ENCODE measurements at places on chromosomes 6 and 20. TPM values are rescaled to one million over a fixed set of nuclear protein-coding genes. Genes with fewer than 3 reads are reported as not detected.

Gene NMBR
- not detected for total RNA-seq

Gene ZNF311
- total RNA-seq = not detected

Gene LAMP5
- not detected for total RNA-seq

Gene DEFB124
- not detected for total RNA-seq

Gene OR2B6
- not detected for total RNA-seq

Gene PLAGL1
- total RNA-seq = 0.05 TPM

Gene CHMP4B
- total RNA-seq = 34.3 TPM

Gene IL17A
- total RNA-seq = not detected

Gene DNMT3B
- total RNA-seq = 2.3 TPM

Gene ZNF292
- total RNA-seq = 10.1 TPM

Gene TRAPPC3L
- not detected for total RNA-seq

Gene OXT
- total RNA-seq = not detected

Gene REM1
- not detected for total RNA-seq

Gene CARMIL1
- 45.5 TPM for total RNA-seq

Gene C4B
- 2.2 TPM for total RNA-seq

Gene LY6G6F
- not detected for total RNA-seq

Gene FAM162B
- not detected for total RNA-seq

Data from SK-MEL-5 (cell line).